Stimulated activated CD4-positive, alpha-beta T cell treated with anti-CD3 and anti-CD28 coated beads, Interleukin-12 subunit alpha, Interleukin-12 subunit beta, amount 100 ng/mL, for 4 hours (primary cell): ENCODE measurements at places on chromosomes 6 and 20.

- no peak for DNase-seq
Observed at GRCh38 chr6:126643352-126643751, 303.4 kb downstream of the CENPW start.

- DNase-seq, result no peak
Observed at GRCh38 chr6:149013586-149014344, 266.9 kb downstream of the UST start.

GRCh38 chr6:119742188-119742803 is 392.7 kb upstream of the MAN1A1 start:
- peak; percentile 45 for DNase-seq

GRCh38 chr20:50353289-50353961 is 156.8 kb upstream of the PTPN1 start:
- no peak for DNase-seq

- DNase-seq, result no peak
Observed at GRCh38 chr6:15246666-15247499, 1.0 kb downstream of the JARID2 start.

DNA sequence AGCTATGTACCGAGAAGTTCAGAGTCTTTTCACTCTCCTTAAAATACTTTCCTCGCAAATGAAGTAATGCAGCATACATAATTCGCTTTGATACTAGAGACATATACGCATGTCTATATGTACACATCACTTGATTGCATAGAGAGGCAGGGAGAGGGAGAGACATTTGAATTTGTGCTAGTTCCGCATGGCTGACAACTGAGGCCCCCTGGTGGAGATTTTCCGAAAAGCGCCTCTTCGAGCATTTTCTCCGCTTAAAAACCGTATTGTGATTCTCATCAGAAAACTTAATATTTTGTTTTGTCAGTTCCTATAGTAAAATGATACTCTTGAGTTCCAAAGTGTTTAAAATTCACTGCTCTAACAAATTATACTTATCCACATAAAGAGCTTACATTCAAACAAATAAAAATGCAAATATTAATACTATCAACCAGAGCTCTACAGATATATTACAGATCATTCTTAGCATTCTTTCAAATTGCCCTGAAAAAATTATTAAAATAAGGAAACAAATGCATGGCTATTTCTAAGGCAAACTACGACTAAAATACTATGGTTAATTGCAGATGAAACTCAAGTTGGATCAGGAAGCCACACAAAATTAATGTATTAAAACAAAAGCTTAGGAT is 637 bp downstream of the MYLK4 start:
- peak; percentile 68 for DNase-seq

GRCh38 chr6:47197682-47198640 is 111.7 kb downstream of the TNFRSF21 start:
- DNase-seq, result no peak

GRCh38 chr6:13941902-13942301 is 17.1 kb downstream of the RNF182 start:
- no peak for DNase-seq

GRCh38 chr6:35943390-35943789 is 22.5 kb upstream of the SRPK1 start:
- no peak for DNase-seq

DNA sequence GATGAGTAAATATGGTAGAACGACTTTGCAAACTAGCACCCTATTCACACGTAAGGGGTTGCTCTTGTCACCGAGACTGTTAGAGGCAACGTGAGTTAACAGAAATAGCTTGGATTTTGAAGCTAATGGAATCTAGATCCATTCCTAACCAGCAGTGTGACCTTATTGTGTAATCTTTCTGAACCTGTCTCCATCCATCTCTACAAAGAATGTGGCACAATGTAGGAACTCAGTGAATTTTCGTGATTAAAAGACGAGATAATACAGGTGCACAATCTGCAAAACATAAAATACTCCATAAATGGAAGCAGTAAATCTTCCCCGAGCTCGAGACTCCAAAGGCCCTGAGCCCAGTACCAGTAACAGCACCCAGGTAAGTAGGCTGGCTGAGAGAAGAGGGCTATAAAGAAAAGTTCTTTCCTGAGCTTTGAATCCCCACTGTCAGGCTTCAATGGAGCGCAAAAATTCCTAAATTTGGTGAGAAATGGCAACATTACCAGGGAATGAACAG is 801 bp upstream of the KIFC1 start:
- no peak for DNase-seq

DNA sequence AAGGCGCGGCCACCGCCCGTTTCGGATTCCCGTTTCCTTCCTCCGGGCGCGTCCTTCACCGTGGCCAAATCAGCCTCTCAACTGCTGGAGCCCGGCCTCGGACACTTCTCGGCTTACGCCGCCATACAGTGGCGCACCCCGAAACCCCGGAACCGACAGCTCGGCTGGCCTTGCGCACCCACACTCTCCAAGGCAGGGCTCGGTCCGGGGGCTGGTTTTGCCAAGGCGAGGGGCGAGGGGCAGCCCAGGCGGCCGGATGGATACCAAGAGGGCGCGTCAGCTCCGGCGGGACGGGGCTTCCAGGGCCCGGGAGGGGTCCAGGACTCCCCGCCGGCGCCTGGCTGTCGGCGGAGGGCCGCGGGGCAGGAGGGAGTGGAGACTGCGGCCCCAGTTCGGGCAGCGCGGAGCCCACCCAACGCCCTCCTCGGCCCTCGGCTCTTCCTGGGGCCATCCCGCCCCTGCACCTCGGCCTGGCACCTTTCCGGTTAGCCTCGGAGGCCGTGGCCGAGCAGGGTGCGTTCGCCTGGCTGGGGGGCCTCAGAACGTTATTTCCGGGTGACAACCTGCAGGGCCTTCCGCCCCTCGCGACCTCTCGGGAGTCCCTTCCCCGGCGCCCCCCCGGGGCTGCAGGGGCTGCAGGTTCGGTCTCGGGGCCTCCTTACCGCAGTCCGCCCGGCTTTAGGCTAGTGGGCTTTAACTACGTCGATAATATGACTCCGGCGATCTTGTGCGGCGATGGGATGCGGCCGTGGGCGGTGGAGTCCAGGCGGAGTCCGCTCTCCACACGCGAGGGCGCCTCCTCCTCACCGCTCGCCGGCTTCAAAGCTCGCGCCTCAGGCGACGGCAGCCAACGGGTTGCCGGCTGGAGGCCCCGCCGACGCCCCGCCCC is 697 bp upstream of the CEP43 start:
- DNase-seq, result no peak

DNA sequence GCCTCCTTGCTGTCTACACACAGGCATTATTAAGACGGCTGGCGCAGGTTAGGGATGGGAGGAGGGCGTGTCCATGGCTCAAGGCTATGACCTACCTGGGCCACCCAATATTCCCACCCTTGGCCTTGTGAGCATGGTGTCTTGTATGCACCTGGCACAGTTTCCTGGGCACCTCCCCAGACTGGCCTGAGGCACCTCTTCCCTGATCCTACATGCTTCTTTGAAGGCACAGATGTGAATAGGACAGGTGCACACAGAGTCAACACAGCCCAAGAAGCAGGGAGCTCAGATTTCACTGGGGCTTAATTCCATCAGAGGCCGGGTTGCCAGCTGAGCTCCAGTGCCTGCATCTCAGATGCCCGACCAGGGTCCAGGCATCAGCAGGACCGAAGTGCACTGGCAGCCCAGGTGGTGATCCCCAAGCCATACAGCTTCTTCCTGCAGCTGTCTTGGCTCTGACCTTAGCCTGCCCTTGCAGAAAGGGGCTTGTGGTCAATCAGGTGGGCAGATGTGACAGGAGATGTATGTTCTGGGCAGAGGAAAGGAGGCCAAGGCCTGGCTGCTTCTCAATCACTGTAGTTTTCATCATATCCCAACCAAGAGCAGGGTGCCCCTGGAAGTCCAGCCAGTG is 287.7 kb downstream of the CLIC5 start:
- no peak for DNase-seq

GRCh38 chr6:98037571-98037970 is 754.6 kb upstream of the MMS22L start:
- DNase-seq, result no peak

- no peak for DNase-seq
Observed at GRCh38 chr6:21610341-21610740, 16.8 kb downstream of the SOX4 start.

- DNase-seq, result no peak
Observed at GRCh38 chr6:135438907-135439535, 58.5 kb downstream of the AHI1 start.

DNA sequence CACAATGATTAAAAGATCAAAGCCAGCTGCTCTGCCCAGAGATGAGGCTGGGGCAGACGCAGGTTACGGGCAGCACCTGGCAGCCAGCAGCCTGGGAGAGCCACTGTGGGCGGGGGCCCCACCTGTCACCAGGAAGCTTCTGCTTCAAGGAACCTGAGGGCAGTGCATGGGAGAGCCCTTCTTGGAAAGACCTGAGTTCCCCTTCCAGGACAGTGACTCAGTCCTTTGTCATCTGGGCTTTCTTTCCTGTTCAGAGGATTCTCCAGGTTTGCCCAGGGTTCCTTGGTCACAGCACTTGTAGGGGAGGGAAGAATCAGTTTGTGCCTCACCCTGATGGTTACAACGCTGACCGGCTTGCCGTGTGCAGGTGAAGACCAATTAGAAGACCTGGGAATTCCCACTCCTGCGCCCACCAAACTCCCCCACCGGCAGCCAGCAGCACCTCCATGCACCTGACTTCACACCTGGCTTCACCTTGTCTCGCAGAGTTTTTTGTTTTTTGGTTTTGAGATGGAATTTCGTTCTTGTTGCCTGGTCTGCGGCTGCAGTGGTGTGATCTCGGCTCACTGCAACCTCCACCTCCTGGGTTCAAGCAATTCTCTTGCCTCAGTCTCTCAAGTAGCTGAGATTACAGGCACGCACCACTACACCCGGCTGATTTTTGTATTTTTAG is 2.0 kb downstream of the ZBP1 start:
- DNase-seq, result no peak

- DNase-seq, result no peak
Observed at GRCh38 chr20:60007464-60007863, 49.2 kb downstream of the CDH26 start.

DNA sequence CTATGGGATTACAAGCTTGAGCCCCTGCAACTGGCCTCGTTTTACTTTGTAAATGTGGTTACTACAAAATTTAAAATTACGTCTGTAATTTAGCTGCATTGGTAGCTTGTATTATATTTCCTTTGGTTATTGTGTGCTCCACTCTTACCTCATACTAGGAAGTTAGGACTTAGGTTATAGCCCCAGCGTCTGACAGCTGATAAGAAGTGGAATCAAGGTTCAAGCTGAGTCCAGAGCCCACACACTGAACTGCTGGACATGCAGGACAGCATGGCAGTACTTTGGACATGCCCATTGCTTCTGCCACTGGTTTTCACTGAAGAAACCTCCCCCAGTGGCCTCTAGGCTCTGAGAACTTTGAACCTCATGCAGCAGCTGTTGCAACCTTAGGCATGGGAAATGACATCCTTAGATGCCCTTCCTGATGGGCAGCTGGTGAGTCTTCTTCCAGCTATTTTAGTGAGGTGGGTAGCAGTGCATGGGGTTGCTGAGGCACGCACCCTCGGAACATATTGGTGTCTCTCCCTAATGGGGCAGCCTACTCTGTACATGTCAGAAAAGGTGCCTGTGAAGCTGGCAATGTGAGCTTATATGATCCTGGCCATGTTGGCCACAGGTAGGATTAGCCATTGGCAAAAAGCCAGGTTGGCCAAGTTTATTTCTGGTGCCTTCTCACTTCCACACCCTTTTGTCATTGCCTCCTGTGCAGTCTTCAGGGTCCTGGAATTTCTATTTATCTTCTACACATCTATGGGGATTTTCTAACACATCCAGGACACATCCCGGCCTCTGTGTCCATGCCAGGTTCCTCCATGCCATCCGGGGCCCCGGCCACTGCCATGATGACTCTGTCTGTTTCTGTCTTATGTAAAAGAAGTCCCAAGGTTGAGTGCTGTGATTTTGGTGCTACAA is 85.3 kb downstream of the CDS2 start:
- no peak for DNase-seq

GRCh38 chr6:154786144-154786868 is 53.1 kb downstream of the SCAF8 start:
- DNase-seq, result no peak

- DNase-seq, result no peak
Observed at GRCh38 chr6:127365874-127366273, 22.5 kb upstream of the ECHDC1 start.

- no peak for DNase-seq
Observed at GRCh38 chr6:36829919-36830544, 9.2 kb downstream of the CPNE5 start.

GRCh38 chr20:31849306-31849930 is 4.0 kb upstream of the FOXS1 start:
- DNase-seq, result no peak

DNA sequence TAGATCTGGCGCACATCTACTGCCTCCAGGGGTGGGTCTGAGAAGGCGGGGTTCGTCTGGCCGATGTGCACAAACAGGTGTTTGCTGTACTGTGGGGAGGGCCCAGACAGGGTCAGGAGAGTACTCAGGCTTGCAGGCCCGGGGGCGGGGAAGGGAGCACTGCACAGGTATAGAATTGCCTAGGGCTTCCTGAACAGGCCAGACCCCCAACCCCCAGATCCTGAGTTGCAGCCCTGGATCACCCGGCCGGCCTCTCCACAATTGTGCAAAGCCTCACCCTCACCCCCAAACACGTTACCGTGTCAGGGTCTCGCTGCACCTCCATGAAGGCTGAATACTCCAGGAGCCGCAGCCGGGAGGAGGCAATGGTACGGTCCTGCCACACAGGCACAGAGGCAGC is 7.8 kb downstream of the RPL10A start:
- DNase-seq, result no peak

GRCh38 chr6:7879043-7879442 is 31.5 kb downstream of the TXNDC5 start:
- DNase-seq, result no peak

GRCh38 chr20:24261351-24261750 is 208.1 kb upstream of the SYNDIG1 start:
- DNase-seq, result no peak

DNA sequence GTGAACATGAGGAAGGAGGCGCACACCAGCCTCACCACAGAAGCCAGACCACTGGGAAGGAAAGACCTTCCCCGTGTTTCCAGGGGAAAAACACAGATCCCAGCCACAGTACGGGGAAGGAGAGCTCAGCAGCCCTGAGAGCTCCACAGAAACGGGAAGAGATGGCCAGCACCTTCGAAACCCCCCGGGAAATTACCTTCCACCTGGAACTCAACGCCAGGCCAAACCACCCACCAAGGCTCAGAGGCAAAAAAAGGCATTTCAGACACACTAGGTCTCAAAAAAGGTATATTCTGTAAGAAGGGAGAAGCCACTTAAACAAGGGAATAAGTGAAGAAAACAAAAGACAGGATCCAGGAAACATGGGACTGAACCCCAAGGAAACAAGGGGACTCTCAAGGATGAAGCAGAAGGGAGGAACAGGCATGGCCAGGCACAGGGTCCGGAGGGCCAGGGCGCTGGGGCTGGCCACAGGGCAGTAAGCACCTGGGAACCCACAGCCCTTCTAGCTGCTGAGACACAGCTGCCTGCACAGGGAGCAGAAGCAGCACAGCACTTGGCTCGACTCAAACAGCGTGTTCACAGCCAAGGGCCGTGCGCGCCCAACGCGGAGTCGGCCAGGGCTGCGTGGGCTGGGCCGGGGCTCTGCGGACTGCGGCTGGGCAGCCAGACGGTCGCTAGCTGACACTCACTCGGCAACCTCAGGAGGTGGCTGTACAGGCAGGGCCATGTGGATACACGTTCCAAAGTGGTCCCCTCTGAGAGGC is 44.6 kb downstream of the TAF4 start:
- no peak for DNase-seq

GRCh38 chr6:126480268-126480667 is 140.4 kb downstream of the CENPW start:
- no peak for DNase-seq

GRCh38 chr6:5898102-5898501 is 108.6 kb downstream of the NRN1 start:
- no peak for DNase-seq

- peak; percentile 21 for DNase-seq
Observed at GRCh38 chr20:1844325-1845162, 50.7 kb upstream of the SIRPA start.

- no peak for DNase-seq
Observed at GRCh38 chr6:21375151-21376116, 218.1 kb upstream of the SOX4 start.
